T-helper 17 cell (primary cell): ENCODE measurements at places on chromosomes 5 and 9.

GRCh38 chr5:79716839-79717238 is 27.2 kb downstream of the CMYA5 start:
- no peak for DNase-seq

GRCh38 chr5:38258319-38259061 is at the start of gene EGFLAM:
Gene EGFLAM, plus strand, starts transcription at chr5:38258559. Its CDS starts 196 bp downstream, at chr5:38258755.
- DNase-seq = no peak

GRCh38 chr5:154514331-154514730 is 36.3 kb upstream of the HAND1 start:
- DNase-seq = no peak

GRCh38 chr5:45279109-45279508 is 417.1 kb downstream of the HCN1 start:
- DNase-seq = no peak

DNA sequence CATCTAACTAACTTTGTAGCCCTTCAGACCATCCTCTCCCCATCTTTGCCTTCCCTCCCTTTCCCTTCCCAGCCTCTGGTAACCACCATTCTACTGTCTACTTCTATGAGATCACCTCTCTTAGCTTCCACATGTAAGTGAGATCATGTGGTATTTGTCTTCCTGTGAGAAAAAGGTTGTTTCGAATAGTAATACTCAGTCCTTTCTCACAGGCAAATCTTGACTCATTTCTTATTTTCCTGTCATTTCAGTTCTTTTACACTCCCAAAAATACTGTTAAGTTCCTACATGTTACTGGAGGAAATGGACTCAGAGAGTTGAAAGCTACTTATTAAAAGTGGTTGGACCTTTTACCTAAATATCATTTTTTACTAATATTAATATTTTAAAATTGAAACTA is 82.1 kb downstream of the SLF1 start:
- DNase-seq = no peak

GRCh38 chr5:150327139-150327538 is 24.4 kb upstream of the ARSI start:
- no peak for DNase-seq

DNA sequence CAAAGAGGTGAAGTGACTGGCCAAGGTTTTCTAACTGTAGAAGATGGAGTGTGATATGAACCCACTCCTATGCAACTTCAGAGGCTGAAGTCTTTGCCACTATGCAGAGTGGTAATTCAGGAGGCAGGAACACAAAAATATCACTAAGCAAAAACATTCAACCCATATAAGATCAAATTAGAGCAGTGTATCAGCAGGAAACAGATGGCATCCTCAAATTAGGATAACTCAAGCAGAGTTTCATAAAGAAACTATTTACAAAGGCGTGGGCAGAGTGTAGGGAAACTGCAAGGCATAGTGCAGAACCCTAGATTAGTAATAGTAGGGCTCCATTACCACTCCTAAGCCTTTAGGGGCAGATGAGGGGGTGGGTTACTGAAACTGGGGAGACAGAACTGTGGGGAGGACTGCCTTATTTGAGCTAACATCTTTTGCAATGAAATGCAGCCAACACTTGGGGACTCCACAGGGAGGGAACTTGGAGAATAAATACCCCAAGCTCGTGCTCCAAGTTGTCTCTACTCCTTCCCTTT is 72.2 kb downstream of the PTTG1 start:
- DNase-seq = no peak

- no peak for DNase-seq
Observed at GRCh38 chr9:89319015-89319905, 960 bp downstream of the SECISBP2 start.

- DNase-seq = no peak
Observed at GRCh38 chr9:98080326-98080725, 23.8 kb downstream of the NANS start.

- DNase-seq = no peak
Observed at GRCh38 chr9:99867536-99867935, 38.9 kb upstream of the STX17 start.

- no peak for DNase-seq
Observed at GRCh38 chr9:75200892-75201470, 112.7 kb downstream of the OSTF1 start.

DNA sequence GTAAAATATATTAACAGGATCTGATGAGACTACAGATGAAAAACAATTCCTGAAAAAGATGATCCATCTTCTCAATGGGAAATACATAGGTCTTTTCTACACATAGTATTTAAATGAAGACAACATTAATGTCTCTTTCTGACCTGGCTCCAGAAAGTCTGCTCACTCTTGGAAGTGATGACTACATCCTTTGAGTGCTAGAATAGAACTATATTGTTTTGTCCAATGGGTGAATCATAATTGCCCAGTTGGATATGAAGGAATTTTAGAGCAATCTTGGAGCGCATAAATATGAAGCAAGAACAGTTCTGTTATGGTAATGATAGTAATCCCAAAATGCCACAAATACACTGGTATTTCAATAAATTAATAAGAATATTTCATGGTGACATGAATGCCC is 322.1 kb downstream of the DEPDC1B start:
- DNase-seq = no peak

- no peak for DNase-seq
Observed at GRCh38 chr9:35481347-35481975, 8.4 kb upstream of the RUSC2 start.

DNA sequence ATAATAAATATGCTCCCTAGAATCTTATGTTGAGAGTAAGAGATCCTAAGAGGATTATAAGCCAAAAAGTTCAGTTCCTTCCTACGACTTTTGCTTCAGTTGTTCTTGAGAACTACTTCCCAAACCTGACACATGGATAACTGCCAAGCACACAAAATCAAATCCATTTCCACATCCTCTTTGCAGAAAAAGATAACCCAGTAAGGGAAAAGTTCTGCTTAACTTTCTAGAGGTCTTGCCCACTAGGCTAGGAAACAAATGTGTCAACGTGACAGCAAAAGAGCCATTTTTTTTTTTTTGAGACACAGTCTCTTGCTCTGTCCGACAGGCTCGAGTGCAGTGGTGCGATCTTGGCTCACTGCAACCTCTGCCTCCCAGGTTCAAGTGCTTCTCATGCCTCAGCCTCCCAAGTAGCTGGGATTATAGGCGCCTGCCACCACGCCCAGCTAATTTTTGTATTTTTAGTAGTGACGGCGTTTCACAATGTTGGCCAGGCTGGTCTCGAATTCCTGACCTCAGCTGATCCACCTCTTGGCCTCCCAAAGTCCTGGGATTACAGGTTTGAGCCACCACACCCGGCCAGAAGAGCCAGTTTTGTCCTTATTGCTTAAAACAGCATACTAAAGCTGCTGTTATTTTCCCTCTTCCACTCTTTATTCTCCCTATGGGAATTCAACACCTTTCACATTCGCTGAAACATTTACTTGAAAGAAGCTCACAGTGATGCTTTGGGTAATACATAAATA is 24.2 kb downstream of the CSNK1A1 start:
- no peak for DNase-seq

- DNase-seq = no peak
Observed at GRCh38 chr9:68574150-68574549, 33.5 kb upstream of the TMEM252 start.

GRCh38 chr5:75756981-75757380 is 39.7 kb upstream of the POC5 start:
- DNase-seq = no peak

DNA sequence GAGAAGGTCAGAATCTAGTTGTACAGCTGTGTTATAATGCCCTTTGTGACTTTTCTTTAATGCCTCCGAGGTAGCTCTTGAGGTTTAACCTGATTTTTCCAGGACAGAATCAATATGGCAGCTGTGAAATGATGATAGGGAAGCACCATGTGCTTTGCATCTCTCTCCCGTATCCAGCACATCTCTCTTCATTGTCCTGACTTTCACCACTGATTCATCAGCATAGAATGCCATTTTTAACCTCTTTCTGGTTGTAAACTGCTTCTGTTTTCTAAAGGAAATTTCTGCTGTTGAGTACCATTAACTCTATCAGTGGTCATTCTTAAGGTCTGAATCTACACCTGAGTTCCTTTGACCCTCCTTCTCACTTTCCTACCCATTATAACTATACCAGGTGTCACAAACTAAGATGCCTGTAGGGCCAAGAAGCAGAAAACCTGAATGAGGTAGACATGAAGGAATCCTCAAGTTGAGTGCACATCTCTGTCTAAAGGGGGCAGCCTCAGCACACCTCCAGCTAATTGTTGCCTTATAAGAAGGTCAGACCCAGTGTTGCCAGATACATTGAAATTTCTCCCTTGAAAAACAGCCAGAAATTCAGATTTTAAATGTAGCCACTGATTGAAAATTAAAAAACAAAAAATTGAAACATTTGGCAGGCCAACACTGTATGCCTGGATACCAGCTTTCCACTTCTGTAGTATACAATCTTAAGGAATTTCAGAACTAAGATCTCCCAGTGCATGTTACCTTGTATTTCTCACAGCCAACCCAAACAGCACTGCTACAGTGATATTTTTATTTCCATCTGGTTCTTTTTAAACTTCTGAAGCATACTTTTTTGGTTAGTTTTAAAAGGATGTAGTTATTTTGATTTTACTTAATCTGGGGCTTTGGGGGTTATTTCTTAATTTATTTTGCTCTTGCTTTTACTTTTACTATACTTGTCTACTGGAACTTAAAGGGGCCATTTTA is 35.8 kb upstream of the TLX3 start:
- no peak for DNase-seq

- DNase-seq = no peak
Observed at GRCh38 chr5:25160891-25161290, 516.1 kb upstream of the CDH10 start.

DNA sequence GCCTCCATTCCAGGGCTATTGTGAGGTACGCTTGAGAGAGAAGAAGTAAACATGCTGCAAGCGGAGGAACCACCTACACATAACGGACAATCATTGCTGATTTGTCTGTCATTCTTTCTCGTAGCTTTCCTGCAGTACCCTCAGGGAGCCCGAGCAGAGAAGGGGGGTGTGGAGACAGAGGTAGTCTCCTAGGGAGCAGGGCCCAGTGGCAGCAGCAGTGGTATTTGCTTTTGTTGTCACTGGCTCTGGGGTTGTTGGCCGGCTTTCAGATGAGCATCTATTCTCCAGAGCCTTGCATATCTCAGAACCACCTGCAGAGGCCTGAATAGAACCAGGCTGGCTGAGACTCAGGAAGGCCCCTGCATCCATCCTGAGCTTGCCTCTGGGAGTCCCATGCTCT is 19.9 kb downstream of the ENHO start:
- no peak for DNase-seq

- DNase-seq = no peak
Observed at GRCh38 chr5:179906294-179906794, 1.4 kb downstream of the TBC1D9B start.

- no peak for DNase-seq
Observed at GRCh38 chr5:60546207-60546606, 153.8 kb downstream of the DEPDC1B start.

- DNase-seq = no peak
Observed at GRCh38 chr5:126624534-126624933, 23.8 kb downstream of the PHAX start.

GRCh38 chr5:123455095-123455494 is 31.9 kb upstream of the CEP120 start:
- no peak for DNase-seq

GRCh38 chr5:74632947-74633356 is 7.6 kb downstream of the ENC1 start:
- no peak for DNase-seq

- DNase-seq = no peak
Observed at GRCh38 chr5:94618029-94618492, 343 bp downstream of the KIAA0825 start.

- DNase-seq = no peak
Observed at GRCh38 chr9:93139365-93140182, 5.5 kb upstream of the NINJ1 start.

DNA sequence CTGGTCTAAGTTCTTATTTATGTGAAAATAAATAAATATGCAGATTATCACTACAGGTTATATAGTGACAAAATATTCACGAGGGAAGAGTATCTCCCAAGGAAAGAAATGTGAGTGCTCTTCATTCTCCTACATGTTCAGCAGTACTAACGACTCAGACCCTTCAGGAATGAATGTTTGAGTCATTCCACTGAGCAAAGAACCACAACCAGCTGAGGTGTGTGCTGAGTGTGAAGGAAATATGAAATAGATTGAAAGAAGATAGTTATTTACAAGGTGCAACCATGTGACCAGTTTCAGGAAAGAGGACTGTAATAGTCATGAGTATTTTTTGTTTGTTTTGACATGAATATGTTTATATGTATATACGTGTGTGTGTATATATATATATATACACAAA is 228.7 kb downstream of the TUSC1 start:
- no peak for DNase-seq

DNA sequence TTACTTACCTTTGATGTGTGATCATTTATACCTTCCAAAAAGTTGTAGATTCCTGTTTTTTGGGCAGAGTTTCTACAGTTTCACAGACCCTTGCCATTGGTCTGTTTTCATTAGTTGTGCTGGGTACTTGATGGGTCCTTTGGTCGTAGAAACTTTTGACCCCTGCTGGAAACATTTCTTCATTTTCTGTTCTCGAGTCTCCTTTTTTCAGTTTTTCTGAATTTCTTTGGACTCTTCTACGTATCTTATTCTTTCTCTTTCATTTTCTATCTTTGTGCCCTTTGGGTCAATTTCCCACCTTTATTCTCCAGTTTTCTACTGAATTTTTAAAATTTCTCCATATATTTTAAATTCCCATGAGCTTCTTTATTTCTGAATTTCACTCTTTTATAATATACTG is 16.7 kb downstream of the AP3S1 start:
- no peak for DNase-seq

GRCh38 chr9:5089737-5090136 is 95.7 kb downstream of the INSL6 start:
- DNase-seq = no peak
